ENCODE measurements at places on chromosomes 1 and 21.

- no peak for DNase-seq
These were observed 363.5 kb downstream of the KCNH1 start for GRCh38 chr1:210770396-210770984.

DNA sequence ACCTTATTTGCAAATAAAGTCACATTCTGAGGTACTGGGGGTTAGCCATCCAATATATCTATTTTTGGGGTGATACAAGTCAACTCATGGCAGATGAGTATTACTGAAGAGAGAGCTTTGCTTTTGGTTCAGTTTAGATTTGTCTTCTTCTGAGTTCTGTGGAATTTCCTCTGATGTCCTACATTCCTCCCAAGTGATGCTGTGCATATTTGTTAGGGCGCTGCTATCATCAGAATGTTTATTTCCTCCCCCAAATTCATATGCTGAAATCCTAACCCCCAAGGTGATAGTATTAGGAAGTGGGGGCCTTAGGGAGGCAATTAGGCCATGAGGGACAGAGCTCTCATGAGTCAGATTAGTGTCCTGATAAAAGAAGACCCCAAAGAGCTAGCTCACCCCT, 96.2 kb upstream of the WLS start:
- peak; percentile 36 for DNase-seq

DNA sequence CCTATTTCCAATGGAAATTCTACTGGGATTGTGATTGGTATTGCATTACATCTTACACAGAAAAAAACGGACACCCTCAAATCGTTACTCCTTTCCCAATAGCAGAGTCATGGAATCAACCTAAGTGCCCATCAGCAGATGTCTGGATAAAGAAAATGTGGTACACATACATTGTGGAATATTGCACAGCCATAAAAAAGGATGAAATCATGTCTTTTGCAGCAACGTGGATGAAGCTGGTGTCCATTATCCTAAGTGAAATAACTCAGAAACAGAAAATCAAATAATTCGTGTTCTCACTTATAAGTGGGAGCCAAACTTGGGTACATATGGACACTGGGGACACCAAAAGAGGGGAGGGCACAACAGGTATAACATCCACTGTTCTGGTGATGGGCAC, 14.3 kb downstream of the HMGN1 start:
- DNase-seq, result no peak

- no peak for DNase-seq
These were observed 7.6 kb upstream of the VAV3 start for GRCh38 chr1:107972391-107973180.

- DNase-seq, result no peak
These were observed 160.3 kb downstream of the CACNA1E start for GRCh38 chr1:181643631-181644030.

DNA sequence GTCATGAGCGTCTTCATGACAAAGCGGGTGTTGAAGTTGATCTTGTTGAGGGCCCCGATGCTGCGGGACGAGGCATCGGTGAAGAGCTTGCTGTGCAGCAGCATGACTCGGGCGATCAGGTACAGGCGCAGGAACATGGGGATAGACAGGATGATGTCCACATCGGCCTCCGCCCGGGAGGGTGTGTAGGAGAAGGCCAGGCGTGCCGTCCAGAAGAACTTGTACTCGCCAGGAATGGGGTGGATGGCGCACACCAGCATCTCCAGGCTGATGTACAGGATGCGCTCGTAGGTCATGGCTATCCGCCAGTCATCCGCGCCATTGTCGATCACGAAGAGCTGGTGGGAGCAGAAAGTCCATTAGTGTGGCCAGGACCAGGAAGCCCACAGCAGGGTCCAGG, 98.0 kb downstream of the KCNN3 start:
- no peak for DNase-seq

- DNase-seq, result peak; percentile 65
These were observed 20.6 kb downstream of the KIRREL1 start for GRCh38 chr1:158013840-158014730.

DNA sequence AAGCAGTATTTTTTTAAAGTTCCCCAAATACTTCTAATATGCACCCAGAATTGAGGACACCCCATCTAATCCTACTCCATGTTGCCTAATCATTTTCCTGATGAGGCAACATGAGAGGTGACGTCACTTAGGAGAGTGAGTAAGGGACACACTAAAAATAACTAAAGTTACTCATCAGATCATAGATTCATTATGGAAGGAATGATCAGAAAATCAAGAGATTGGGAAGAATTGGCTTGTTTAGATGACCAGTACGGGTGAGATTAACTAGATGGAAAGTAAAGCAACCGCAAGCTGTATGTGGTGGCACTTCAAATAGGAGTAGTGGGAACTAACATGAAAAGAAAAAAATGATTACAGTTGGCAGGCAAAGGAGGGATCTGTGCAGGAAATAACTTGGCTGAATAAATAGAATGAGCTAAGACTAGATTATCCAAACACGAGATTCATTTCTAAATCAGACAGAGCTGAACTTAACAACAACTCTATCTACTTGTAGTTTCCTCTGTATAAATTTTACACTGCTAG, 61.4 kb upstream of the CXADR start:
- peak; percentile 74 for DNase-seq

GRCh38 chr1:107152395-107152794, 11.6 kb downstream of the NTNG1 start:
- no peak for DNase-seq

- no peak for DNase-seq
These were observed 322.6 kb downstream of the SMYD3 start for GRCh38 chr1:246184503-246184902.

DNA sequence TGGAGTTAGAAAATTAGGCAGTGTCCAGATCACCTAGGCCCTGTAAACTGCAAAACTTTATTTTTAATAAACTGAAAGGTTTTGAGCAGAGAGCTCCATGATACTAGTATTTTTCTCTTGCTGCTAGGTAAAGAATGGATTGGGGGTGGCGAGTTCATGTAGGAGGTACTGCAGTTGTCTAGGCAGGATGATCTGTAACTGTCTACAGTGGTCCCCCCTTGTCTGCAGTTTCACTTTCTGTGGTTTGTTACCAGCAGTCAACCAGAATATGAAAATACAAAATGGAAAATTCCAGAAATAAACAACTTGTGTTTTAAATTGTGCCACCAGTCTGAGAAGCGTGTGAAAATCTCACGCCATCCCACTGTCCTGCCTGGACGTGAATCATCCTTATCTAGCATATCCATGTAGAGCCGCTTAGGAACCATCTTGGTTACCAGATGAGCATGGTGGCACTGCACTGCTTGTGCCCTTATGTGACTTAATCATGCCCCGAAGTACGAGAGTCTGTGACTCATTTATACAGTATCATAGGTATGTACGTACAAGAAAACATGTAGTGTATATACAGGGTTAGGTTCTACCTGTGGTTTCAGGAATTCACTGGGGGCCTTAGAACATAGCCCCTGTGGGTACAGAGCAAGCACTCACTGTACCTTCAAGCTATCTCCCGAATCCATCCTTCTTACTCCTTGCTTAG, 94.2 kb downstream of the AHCTF1 start:
- no peak for DNase-seq

DNA sequence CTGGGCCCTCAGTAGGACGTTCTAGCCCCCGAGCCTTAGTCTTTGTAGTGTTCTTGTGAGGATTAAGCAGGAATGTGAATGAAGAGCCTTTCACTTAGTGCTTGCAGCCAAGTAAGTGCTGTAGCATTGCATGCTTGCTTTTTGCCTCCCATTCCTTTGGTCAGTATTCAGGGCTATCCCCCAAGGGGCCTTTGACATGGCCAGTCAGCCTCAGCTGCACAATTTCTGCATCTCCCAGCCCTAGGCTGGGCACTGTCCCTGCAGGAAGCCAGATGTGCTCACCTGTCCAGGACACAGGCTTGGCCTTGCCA, 30.5 kb downstream of the SOX13 start:
- peak; percentile 46 for DNase-seq

DNA sequence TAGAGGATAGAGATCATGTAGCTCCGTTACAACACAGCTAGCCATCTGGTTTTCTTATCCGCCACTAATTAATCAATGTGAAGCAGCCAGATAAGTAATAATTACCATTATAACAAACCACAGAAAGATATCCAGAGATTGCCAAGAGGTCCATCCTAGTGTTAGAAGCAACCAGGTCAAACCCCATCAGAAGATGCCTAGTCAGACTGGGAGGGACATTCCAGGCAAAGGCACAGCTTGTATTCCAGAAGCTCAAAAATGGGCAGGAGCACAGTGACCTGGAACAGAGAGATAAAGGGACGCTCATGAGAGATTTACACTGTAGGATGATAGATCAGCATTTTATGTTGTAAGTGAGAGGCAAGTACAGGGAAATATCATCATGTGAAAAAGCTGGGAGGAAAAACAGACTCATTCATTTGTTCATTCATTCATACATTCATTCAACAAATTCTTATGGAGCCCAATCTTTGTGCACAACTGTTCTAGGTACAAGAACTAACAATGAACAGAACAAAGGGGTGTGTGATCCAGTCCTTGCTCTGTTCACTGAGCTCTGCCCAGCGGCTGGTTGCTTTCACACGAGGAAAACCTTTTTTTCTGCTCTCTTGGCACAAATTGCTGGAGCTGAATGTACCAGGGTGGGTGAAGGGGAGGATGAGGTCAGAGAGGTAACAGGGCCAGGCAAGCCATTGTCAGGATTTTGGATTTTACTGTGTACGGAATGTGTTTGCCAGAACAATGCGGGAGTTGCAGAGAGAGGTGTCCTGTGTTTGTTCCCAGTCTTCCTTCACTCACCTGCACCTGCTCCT, 240.8 kb upstream of the FGGY start:
- DNase-seq, result peak; percentile 25

DNA sequence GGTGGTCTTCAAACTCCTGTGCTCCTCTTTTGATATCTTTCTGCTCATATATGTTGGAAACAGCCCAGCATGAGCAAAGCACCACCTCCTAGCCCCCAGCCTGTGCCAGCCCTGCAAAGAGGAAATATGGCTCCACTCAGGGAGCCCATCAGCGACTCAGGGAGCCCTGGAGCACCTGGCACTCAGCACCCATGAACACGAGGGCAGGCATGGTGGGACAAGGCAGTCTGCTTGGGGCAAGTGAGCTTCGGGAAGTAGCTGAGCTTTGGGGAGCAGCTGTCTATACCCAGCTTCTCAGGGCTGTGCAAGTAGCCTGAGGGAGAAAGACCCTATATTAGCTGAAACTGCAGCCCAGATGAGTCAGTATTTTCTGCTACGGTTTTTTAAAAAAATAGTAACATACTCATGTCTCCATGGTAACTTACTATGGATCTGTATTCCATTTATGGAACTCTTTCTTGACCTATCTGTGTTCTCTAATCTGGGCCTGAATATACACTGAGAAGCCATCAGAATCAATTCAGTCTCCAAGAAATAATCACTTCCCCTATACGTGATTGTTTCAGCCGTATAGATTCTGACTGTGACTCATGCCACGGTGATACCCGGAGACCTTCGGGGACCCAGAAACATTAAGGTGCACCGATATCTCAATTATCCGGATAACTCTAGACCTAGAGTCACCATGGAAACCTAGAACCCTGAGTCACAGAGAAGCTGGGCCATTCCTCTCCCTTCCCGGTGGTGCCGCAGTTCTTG, 1.5 kb upstream of the ETS2 start:
- no peak for DNase-seq

DNA sequence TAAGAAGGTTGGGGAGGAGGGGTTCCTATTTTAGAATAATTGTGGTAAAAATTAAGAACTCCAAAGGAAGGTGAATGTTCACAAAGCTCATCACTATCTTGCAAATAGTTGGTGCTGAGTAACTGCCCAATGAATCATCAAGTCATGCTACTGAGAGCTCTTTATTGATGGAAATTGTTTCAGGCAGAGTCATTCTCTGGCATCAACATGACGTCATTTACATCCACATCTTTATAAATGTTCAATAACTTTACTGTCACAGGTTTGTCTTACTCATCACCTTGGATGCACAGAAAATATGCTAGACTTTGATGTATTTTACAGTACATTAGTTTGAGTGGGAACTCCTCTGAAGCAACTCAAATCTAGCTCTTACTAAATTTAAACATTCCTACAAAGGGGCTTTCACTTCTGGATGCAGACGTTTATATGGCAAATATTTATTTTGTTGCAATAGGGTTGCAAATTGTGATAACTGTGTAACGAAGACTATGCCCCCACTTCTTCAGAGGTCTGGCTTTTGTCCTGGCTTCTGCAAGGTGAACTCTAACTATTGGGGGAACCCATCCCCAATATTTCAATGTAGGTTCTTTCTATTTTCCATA, 273.7 kb upstream of the AJAP1 start:
- no peak for DNase-seq

DNA sequence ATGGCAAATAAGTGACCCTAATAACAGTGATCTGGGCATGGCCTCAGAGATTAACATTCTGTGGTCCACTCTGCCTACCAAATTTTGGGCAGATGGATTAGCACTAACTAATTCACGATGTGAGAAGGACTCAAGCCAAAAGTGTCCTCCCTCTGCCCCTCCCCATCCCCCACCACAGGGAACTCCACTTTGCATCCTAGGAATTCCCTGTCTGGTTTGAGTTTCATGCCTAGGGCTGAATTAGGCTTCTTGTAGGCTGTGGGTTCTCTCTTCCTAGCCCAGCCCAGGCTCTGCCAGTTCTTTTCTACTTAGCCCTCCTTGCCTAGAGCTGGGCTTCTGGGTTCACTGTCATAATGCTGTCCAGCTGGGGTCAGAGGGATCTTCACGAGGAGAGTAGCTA, 64.1 kb downstream of the ATP2B4 start:
- peak; percentile 34 for DNase-seq

DNA sequence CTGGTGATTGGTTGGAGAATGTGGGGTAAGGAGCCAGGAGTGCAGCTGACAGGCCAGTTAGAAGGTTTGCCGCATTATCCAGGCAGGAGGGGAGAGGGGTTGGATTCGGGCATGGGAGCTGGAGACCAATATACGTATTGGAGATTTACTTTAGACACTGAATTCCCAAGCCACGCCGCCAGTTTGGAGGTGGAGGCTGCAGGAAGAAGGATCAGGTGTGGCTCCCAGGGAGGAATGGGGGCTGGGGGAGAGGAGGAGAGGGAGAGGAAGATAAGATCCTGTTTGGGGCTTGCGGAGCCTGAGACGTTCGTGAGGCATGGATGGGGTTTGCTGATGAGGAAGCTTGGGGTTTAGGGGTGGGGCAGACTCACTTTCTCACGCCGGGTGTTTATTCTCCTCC, 155.1 kb upstream of the IGSF21 start:
- no peak for DNase-seq

GRCh38 chr1:167219194-167219593, 1.5 kb upstream of the POU2F1 start:
- no peak for DNase-seq

- DNase-seq, result no peak
These were observed 262.1 kb downstream of the AKT3 start for GRCh38 chr1:243587823-243588560.

- no peak for DNase-seq
These were observed 503.8 kb upstream of the PLXNA2 start for GRCh38 chr1:208747979-208748378.

DNA sequence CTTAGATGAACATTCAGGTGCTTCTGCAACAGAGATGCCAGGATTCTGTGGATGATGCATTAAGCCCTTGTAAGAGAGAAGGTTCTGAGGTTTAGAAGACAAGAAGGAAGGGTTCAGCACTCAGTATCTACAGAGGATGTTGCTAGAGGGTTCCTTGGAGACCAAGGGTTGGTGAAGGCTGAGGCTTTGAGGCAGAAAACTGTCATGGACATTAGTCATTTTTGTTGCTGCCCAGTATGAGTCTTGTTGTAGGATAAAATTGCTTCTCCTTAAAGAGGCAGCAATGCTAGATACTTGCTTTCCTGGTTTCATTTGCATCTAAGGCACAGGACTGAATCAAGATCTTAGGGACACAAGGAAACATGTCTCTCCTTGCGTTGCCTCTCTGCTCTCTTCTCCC, 319.4 kb upstream of the NFIA start:
- peak; percentile 7 for DNase-seq
